ENCODE measurements at places on chromosomes 7 and 10.
A peak's percentile ranks its signal among the peaks of the same experiment; 100 is the strongest.

DNA sequence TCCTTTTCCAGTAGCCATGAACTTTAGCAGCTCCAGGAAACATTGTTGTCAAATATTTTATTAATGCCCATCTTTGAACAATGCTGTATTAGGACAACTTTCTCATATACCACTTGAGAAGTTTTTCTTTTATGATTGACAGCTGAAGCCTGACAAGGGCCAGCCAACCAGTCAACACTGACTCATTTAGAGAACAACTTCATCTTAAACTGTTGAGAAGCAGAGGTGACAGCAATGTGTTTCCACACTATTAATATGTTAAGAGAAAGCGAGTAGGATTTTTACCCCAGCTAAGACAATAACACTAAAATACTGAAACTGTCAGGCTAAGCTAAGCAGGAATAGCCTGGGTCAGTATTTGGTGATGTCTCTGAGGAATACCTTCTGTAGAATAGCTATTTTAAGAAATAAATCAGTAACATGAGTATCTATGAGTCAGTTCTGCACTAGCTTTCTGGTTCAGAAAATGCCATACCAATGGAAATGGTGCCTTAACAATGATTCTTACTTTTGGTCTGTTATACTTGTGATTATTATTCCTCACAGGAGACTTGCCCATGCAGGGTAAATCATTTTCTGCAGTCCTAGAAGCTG, 168.8 kb upstream of the POT1 start:
- no peak for DNase-seq

- no peak for DNase-seq
Measured at GRCh38 chr10:75540357-75540966, 109.0 kb downstream of the LRMDA start.

GRCh38 chr10:29214551-29214950, 74.3 kb upstream of the LYZL1 start:
- DNase-seq, result no peak

- no peak for DNase-seq
Measured at GRCh38 chr7:15291699-15292098, 270.1 kb downstream of the AGMO start.

DNA sequence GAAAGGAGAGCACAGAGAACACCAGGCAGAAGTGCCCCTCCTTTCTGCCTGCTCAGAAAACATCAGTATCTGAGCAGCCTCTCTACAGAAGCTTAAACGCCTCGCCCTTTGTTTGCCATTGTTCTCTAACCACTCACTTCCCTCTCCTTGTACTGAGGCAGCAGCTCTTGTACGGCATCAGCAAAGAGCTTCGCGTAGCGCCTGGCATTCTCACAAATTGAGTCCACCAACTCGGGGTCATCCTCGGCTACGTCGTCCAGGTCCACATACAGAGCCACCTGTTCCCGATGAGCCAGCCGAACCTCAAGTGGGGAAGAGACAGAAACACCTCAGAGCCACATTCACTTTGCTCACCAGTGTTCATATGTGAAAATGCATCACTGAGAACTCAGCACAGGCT, 1.7 kb downstream of the MCM7 start:
- no peak for DNase-seq

- no peak for DNase-seq
Measured at GRCh38 chr10:33459602-33460001, 125.1 kb upstream of the NRP1 start.

GRCh38 chr10:97849687-97850402, at the start of gene GOLGA7B:
Gene GOLGA7B (plus strand): TSS chr10:97849843. CDS start chr10:97850304, 461 bp downstream.
- peak; percentile 24 for DNase-seq

- DNase-seq, result no peak
Measured at GRCh38 chr10:79948976-79949722, at the start of gene SFTPD. Gene SFTPD (minus strand): TSS chr10:79949105. CDS start chr10:79946659, 2,446 bp downstream.

GRCh38 chr7:43136064-43136463, 23.6 kb downstream of the HECW1 start:
- no peak for DNase-seq

- no peak for DNase-seq
Measured at GRCh38 chr10:33001908-33002492, 44.0 kb upstream of the ITGB1 start.

DNA sequence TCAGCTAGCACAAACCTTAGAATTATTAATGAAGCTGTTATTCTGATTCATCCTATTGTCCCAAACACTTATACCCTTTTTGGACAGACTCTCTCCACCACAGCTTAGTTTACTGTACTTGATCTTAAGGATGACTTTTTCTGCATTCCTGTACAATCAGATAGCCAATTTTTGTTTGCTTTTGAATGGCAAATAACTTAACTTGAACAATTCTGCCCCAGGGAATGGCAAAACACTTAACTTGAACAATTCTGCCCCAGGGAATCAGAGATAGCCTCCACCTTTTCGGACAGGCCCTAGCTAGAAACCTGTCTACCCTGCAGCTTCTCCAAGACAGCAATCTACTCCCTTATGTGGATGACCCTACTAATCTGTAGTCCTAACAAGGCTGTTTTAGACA, 668.0 kb upstream of the LRRTM3 start:
- no peak for DNase-seq

DNA sequence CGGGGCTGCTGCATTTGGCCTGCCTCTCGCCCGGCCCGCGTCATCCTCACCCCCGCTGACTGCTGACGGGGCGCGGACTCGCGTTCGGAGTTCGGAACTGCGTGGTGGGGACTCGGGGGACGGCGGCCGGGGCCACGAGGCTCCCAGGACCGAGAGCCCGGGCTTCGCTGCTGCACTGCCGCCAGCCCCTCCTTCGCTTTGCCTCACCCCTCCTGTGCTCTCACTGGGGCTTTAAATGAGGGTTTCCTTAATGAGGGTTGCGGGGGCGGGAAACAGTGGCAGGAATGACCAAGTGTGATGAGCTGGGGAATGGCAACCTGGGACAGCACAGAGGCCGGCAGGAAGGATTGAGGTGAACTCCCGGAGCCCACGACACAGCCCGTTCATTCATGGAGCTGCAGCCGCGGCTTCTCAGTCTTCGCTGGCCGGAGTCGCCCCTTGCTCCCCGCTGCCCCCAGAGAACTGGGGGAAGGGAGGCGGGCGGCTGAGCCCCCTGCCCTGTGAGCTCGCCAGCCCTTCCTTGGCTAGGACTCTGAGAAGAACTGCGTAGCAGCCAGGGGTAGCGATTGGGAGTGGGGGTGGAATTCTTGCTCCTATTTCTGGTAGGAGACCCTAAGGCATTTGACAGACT, 1.5 kb upstream of the LRRC4 start:
- no peak for DNase-seq

GRCh38 chr10:5666008-5666840, at the start of gene ASB13:
Gene ASB13 (minus strand): TSS chr10:5666595. CDS start chr10:5666551, 44 bp downstream.
- no peak for DNase-seq

- no peak for DNase-seq
Measured at GRCh38 chr7:115494529-115495147, 535.9 kb downstream of the TFEC start.

DNA sequence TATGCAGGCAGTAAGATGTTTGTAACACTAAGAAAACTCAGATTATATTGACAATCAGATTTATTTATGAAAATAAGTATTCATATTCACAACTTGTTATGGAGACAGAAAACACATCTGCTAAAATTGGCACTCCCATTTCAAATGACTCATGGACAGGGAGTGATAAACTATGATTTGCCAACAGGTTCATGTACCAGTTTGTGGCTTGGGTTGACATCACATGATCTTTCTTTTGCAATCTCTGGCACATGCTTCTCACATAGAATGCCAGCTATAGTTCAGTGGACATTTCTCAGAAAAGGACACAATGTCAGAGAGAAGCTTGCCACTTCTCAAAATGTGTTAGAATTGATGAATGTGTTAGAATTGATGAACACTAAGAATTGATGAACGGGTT, 663.2 kb upstream of the ANKRD30A start:
- DNase-seq, result no peak

GRCh38 chr7:16581286-16581685, 54.7 kb downstream of the LRRC72 start:
- DNase-seq, result no peak

GRCh38 chr7:147279514-147279913, 1162.9 kb downstream of the CNTNAP2 start:
- DNase-seq, result no peak

DNA sequence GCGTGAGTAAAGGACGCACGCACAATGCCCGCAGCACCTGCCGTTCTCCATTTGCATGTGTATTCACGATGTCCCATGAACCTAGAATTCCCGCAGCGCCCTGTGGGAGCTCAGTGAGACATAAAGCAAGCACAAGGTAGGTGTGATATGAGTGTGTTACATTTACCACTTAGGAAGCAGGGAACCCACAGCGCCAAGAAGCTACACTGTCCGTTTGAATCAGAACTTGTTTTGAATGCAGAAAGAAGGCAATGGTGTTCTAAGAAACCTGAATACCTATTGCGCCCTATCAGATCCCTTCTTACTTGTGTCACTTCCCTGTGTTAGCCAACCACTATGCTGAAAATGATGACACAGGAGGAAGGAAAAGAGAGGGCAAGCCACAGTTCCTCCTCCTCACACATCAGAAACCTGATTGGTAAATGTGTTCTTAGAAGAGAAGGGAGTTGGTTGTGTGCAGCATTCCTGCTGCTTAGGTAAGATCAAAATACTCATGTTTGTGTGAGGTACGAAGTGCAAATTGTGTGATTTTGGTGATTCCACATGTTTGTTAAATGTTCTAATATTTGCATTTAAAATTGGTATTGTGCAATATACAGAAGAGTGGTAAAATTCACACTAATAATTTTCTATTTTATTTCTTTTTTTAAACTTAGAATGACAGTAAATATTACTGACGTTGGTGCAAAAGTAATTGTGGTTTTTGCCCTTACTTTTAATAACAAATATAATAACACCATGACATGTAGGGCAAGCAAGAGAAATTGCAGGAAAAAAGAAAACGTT, 185.4 kb downstream of the SEC23IP start:
- DNase-seq, result no peak

DNA sequence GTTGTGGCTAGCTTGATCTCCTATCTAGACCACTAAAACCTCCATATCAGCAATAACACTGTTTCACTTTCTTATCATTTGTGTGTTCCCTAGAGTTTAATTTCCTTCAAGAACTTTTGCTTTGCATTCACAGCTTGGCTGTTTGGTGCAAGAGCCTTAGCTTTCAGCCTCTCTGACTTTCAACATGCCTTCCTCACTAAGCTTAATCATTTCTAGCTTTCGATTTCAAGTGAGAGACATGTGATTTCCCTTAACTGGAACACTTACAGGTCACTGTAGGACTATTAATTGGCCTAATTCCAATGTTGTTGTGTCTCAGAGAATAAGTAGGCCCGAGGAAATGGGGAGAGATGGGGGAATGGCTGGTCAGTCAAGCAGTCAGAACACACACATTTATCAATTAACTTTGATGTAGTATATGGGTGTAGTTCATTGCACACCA, 10.6 kb upstream of the BPGM start:
- no peak for DNase-seq
